ENCODE measurements at places on chromosomes 1 and 21.

DNA sequence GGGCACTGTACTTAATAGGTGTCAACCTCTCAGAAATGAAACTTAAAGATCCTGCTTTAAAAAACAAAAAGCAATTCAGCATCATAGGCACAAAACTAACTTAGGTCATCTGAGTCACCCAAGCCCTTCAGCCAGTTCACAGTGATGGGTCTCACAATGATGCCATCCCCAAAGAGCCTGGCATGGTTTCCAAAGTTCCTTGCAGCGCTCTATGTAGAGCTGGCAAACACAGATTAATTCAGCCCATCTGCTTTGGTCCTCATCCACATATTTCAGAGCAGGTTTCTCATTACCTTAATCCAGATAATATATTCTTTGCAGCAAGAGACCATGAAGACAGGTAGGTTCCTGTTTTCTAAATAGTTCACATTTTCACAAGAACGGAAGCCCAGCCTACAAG lies 14.6 kb upstream of the PLA2G2C start:
- no peak for DNase-seq

DNA sequence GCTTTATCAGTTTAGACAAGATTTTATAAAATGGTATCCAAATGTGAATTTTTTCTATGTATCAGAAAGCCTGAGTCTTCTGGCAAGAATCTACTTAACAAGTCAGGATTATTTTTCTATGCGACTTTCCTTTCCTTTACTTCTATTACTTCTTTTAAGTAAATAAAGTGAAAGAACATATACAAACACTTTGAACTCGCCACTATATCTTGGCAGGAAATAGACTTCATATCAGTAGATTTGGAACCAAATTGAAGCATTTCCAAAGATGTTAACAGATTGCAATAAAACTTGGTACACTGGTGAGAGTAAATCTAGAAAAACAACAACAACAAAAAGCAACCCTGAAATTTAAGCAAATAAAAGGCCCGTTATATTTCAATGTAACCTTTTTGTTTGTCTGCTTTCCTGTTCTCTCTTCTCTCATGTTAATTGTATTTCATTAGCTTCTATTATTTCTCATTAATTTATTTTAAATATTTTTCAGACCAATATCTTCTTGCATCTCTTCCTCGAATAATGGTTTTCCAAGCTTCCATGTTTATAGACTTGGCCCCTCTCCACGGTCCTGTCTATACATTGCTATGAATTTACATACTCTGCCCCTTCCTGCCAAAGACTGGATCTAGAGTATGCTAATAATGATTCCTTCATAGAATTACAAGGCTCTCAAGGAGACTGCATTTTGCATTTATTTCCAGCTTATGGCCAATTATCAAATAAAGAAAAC lies 843.6 kb downstream of the ADGRL2 start:
- DNase-seq, result no peak

GRCh38 chr21:21547368-21547953 lies 549.3 kb downstream of the NCAM2 start:
- no peak for DNase-seq

DNA sequence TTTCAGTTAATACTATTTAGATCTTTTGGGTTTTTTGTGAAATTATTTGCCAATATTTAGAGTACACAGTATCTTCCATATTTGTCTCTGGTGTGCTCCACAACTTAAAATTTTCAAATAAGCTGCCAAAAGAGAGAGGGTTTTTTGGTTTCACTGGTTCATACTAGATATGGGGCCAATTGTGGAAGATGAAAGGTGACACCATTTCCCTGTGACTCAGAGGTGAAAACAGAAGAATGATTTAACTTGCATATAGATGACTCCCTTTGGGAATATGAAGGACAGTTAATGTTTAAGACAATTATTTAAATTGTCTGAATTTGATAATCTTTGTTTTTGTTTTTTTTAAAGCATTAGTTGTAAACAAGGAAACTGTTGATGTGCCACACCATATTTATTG lies 37.5 kb downstream of the IVNS1ABP start:
- no peak for DNase-seq

GRCh38 chr1:158818975-158819431 lies 12.1 kb upstream of the MNDA start:
- no peak for DNase-seq

DNA sequence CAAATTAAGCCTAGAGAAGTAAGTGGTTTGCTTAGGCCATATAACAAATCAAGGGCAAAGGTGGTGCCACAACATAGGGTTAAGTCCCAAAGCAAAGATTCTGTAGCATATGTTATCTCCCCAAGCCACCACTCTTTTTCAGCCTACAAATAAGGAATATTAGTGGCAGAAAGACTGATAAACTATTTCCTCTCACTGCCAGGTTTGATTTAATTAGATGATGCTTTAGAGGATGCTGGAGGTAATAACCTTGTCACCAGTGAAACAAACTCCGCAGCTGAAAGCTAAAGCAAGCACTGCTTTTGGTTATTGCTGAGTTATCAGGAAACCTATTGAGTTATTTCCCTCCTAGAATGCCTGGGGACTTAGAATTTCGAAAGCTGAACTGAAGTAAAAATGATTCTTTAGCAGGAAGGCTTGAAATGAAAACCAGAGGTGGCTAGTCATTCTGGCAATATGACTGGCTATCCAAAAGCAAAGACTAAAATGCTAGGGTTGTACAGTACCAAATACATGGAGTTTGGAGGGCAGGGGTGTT lies 145.2 kb downstream of the SYT2 start:
- DNase-seq, result no peak

DNA sequence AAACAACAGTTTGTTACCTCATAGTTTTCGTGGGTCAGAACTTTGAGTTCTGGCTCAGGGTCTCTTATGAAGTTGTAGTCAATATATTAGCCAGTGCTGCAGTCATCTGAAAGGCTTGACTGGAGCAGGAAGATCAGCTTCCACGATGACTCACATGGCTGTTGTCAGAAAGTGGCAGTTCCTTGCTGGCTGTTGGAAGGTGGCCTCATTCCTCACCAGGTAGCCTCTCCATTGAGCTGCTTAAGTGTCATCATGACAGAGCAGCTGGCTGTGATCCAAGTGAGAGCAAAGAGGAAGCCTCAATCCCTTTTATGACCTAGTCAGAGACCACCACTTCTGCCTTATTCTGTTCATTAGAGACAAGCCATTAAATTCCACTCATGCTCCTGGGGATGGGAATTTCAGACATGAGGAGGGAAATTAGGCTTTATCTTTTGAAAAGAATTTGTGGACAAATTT lies 5.6 kb downstream of the OSBPL9 start:
- DNase-seq, result no peak

GRCh38 chr1:9317591-9318417 lies 25.1 kb downstream of the SPSB1 start:
- no peak for DNase-seq

GRCh38 chr21:39581414-39581813 lies 31.3 kb upstream of the B3GALT5 start:
- no peak for DNase-seq

DNA sequence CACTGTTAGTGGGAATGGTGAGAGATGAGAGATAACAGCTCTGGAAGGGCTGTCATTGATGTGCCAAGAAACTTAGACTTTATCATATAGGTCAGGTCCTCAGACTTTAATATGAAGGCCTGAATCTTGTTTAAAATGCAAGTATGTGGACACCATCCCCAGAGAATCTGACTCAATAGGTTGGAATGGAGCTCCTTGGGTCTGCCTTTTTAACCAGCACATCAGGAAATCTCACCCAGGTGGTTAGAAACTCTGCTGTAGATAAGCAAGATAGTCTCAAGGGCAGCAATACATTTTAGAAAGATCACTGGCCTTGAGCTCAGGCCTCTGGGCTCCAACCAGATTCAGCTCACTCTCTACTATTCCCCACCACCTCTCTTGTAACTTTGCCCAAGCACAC lies 180.4 kb downstream of the SLC44A5 start:
- DNase-seq, result no peak

DNA sequence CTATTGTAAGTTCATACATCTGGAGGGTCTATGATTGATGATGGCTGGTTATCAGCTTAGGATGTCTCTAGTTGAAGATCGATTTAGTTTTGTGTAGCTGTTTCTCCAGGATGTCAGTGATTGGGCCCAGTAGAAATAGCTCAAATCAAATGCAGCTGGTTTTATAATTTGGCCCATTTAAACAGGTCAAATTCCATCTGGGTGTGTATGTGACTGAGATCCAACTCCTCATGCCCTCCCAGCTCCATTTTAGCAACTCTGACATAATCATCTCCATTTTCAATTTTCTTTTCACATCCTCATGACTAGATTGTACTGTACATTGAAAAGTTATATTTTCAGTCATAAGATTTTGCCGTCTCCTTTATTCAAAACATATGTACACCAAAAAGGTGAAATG lies 99.2 kb downstream of the TPR start:
- no peak for DNase-seq

DNA sequence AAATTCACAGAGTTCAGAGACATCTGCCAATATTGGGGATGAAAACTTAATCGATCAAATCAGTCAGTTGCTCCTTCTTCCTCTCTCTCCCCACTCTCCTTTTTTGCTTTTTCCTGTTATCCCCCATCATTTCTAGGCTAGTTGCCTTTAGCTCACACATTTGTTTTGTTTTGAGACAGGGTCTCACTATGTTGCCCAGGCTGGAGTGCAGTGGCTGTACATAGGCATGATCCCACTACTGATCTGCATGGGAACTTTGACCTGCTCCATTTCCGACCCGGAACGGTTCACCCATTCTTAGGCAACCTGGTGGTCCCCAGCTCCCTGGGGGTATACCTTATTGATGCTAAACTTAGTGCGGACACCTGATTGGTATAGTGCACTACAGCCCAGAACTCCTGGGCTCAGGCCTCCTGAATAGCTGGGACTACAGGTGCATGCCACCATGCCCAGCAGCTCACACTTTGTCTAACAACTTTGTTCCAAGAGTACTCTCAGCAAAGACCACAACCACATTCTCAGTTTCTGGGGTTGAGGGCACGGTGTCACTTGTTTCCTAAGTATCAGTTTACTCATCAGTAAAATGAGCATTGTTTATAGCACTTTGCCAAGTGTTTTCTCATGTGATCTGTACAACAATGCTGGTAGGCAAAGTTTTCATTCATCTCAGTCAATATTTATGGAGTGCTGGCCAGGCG lies 6.7 kb upstream of the ELOA start:
- DNase-seq, result no peak

DNA sequence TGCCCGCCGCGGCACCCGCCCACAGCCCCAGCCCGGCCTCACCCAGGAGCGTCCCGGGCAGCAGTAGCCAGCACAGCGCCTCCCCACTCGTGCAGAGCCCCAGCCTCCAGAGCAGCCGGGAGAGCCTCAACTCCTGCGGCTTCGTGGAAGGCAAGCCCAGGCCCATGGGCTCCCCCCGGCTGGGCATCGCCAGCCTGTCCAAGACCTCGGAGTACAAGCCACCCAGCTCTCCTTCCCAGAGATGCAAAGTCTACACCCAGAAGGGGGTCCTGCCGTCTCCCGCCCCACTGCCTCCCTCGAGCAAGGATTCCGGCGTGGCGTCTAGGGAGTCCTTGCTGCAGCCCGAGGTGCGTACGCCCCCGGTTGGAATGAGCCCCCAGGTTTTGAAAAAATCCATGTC lies 531.2 kb downstream of the KIF26B start:
- DNase-seq, result no peak

GRCh38 chr1:175385316-175385715 lies 192.7 kb upstream of the KIAA0040 start:
- no peak for DNase-seq

DNA sequence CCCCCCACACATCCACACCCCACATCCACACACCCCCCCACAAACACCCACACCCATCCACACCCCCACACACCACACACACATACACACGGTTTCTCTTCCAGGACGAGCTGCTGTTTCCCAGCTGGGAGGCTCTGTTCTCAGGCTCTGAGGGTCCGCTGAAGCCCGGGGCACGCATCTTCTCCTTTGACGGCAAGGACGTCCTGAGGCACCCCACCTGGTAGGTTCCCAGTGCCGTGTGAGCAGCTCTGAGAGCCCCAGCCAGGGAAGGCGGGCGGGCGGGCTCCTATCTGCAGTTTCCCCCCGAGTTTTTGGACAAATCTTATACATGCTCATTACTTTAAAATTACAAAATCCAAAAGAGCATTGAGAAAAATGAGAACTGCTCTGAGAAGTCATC lies 31.2 kb downstream of the SLC19A1 start:
- no peak for DNase-seq

- DNase-seq, result no peak
These were observed 391.0 kb downstream of the USH2A start for GRCh38 chr1:216032284-216032683.

DNA sequence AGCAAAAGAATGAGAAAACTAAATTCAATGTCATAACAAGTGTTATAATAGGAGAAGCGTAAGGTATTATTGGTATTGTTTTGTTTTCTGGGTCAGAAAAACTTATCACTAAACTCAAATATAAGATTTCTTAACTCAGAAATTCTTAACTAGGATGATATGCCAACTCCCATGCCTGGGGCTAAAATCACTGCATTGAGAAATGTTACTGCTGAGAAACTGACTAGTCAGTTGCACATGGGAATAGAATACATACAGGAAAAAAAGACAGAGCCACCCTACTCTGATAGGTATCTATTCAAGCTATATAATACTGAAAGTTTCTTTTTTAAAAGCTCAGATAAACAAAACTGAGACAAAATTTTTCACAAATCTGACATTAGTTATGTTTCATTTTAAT lies 56.3 kb downstream of the PRPF38A start:
- no peak for DNase-seq

GRCh38 chr1:117606649-117607430 lies 992 bp downstream of the TENT5C start:
- peak; percentile 72 for DNase-seq

DNA sequence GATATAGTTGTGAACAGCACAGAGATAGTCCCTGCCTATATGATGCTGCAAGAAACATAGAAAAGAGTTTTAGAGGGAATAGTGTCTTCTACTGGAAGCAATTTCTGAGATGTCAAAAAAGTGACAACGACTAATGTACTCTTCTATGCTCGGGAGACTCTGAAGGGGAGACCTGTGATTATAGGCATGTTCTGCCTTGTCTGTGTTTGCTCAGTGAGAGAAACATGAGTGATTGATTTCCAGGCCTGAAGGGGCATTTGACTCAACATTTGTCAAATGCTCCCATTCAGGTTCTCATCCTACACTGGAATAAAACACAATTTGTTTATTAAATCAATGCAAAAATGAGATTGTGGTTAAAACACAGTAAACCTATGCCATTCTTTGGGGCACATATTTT lies 131.8 kb downstream of the CTH start:
- no peak for DNase-seq

DNA sequence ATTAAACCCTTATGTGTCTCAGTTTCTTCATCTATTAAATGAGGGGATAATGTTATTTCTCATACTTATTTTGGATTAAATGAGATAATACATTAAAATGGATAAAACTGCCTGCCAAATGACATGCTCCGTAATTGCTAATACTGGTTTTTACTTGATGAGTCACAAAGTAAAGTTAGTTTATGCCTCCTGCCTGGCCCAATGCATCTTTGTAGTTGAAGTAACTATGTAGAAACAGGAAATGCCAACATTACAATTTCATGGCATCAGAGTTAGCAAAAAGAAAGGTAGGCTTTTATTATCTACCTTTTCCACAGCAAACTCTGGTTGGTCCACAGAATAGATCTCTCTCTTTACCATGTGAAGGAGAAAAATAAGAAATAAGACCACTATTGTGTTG lies 214.5 kb downstream of the TBX15 start:
- no peak for DNase-seq
